GM04504 (cell line): ENCODE measurements at places on chromosomes 6 and 20.

- no peak for DNase-seq
Observed at GRCh38 chr6:53432318-53433161, 83.8 kb upstream of the ELOVL5 start.

DNA sequence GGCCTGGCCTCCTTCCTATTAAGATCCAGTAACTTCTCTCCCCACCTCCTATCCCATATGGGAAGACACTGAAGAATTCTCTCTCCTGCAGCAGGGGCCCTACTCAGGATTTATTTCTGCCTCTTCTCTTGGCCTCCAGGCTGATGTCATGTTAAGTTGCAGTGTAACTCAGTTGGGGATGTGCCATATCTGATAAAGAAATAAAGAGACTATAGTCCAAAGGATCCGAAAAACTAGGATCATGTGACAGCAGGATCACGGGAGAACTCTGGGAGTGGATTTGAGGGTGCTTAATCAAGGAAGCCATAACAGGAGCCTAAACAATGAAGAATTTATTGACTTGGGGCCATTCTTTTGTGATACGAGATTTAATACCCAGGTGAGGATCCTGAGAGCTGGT is 38.5 kb upstream of the TGM6 start:
- no peak for DNase-seq

GRCh38 chr6:151034825-151035781 is 169.6 kb downstream of the MTHFD1L start:
- no peak for DNase-seq

DNA sequence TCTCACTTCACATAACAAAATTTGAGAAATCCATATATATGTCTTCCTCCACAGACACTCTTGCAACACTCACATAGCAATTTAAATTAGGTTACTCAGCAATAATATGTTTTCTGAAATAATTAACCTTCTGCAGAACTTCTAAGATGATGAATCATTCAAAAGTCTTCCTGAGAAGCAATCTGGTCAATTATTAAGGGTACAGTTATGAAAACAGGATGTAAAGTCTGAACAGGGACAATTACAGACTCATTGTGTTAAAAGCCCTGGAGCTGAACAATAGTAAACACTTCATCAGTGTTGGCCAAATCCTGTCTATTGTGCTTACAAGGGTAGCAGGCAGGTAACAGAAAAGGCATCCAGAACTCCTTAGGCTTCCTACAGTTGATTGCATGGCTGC is 75.4 kb downstream of the FILIP1 start:
- DNase-seq = no peak

DNA sequence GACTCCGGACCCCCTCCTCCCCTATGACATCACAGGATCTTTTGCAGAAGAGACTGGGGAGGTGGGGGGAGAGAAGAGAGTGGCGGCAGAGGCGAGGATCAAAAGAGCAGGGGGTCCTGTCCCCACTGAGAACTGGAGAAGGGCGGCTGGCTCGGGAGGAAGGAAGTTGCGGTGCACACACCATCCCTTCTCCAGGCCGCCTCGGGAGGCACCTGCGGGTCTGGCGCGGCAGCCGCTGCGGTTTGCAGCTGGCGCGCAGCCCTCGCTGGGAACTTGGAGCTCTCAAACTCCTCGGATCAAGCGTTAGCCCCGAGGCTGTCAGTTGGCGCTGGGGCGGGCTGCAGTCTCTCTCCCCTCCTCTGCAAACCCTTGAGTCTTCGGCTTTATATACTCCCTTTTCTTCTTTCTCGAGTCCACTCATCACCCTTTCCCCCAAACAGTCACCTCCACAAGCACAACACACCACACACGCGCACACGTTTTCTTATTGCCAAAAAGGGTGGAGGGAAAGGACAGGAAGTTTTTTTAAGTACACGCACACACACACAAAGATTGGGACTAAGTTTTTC is 180.7 kb downstream of the TBXT start:
- DNase-seq = no peak

- DNase-seq = no peak
Observed at GRCh38 chr6:170456886-170457698, 96.0 kb downstream of the PSMB1 start.

DNA sequence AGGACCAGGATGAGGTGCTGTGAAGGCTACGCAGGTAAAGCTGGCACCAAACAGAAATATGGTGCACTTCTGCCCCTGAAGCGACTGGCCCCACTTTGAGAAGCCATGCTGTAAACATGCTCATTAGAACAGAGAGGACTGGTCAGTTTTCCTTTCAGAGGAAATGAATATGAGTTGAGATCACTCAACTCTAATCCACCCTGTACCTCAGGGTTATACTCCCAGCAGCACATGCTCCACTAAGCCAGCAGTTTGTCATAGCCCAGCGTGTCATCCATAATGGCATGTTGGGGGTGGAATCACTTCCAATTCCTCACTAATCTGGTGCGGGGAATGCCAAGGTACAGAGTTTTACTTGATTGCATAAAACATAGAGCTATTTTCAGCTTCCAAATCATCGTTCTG is 98.1 kb downstream of the HIVEP2 start:
- DNase-seq = peak; percentile 90

GRCh38 chr6:28863604-28864325 is 60.0 kb downstream of the TRIM27 start:
- peak; percentile 38 for DNase-seq

DNA sequence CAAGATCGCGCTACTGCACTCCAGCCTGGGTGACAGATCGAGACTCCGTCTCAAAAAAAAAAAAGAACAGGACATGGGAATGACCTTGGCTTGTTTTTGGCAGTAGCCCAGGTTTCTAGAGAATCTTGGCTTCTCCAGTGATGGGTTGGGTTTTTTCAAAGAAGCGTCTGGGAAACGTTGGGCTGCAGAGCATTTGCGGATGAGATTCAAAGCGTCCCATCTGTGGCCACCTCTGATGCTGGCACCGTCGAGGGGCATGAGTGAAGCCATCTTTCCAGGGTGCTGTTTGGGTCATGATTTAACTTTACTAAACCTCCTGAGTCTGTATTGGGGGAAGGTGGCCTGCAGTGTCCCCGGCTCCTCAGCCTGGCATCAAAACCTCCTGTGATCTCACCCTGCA is 43.2 kb upstream of the SRF start:
- no peak for DNase-seq

- no peak for DNase-seq
Observed at GRCh38 chr6:106113256-106113959, 27.3 kb downstream of the PRDM1 start.

DNA sequence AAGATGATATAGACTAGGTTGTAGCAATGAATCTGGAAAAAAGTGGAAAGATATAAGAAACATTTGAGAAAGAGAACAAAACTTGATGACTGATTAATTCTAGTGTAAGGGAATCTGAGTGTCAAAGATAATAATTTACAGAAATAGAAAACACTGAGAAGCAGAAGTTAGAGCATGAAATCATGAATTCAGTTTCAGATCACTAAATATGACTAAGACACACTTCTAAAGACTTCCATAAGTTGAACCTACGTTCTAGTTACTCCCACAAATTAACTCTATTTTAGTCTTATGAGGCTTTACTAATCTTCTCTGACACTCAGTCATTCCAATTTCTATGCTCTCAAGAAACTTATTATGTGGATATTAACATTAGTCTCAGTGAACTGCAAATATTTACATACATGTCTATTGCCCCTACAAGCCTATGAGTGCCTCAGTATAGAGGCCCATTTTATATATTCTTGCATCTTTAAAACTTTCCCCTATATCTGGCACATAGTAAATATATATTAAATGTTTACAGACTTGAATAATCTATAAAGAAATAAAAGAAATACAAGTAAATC is 30.4 kb downstream of the IBTK start:
- no peak for DNase-seq

GRCh38 chr6:118894425-118895260 is 691 bp downstream of the ASF1A start:
- peak; percentile 58 for DNase-seq

DNA sequence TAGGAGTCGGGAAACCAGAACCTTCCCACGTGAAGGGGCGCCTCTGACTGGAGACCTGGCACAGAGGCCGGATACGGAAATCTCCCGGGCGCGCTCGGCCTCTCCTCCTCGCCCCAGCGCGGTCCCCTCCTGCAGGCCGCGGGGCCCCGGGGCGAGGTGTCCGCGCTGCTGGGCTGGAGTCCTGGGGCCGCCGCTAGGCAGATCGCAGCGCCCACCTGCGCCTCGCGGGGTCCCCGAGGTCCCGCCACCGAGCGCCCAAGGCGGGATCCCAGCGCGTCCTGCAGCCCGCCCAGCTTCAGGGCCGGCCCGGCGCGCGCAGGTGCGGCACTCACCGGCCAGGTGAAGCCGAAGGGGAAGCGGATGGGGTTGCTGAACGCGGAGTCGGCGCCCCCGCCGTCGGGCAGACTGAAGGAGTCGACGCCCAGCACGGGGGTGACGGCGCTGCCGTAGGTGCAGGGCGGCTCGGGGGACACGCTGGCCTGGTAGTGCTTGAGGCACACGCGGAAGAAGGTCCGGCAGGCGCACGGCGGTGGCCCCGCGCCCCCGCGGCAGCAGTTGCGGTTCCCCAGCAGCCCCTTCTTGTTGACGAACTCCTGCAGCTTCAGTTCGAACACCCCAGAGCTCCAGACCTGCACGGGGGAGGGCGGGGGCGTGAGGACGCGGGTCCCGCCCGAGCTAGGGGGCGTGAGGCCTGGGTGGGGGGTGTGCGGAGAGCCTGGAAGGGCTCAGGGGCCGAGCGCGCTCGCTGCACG is 1.5 kb downstream of the DLL1 start:
- DNase-seq = no peak

DNA sequence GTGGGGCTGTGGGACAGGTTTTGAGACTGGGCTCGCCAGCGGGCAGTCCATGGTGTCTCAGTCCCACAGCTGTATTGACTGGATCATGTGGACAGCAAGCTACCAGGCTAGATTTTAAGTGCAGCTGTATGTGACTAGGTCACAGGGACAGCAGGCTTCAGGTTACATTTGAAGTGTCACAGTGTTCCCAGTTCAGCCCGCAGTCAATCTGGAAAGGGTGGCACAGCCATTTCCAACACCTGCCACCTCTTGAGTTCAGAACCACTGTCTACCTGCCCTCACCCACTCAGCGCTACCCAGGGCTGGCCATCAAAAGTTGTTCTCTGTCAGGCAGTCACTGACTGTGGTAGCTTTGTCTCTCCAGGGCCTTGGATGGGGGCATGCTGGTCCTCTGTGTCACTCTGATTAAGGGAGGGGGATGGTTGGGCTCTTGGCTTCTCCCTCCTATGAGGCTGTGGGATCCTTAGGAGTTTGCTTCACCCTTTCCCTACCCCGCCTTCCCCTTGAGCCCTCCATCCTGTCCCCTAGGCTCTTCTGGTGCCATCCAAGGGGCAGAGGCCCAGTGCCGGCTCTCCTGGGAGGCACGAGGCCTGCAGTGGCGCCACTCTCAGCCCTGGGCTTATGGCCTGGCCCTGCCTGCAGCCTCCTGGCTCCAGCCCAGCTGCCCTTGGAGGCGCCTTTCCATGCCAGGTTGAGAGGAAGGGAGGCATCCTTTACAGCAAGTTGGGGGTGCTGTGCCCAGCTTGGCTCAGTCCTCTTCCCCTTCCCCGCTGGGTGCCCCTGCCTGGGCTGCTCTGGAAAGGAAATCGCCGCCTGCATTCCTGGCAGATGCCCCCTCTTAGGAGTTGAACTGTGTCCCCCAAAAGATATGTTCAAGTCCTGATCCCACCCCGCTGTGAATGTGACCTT is 44.9 kb downstream of the PNLDC1 start:
- no peak for DNase-seq

DNA sequence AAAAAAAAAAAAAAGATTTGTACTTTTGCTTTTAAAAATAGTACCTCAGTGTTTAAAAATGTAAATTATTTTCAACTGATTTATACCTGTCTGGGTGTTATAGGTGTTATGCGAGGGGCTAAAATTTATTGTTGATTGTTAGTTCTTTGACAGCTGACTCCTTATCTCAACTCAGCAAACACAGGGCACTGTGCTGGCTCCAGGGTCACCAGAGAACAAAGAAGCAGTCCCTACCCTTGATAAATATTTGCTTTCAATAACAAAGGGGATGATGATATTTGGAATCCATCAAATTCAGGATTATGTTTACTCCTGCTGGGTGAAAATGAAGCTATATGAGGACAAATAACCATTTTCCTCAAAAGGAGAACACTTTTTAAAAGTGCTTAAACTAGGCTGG is 34.2 kb upstream of the KAT14 start:
- DNase-seq = no peak

- no peak for DNase-seq
Observed at GRCh38 chr20:57655809-57656155, 35.6 kb upstream of the ZBP1 start.

GRCh38 chr6:45590696-45591184 is 213.0 kb upstream of the SUPT3H start:
- DNase-seq = peak; percentile 24

- no peak for DNase-seq
Observed at GRCh38 chr6:168778201-168778600, 337.2 kb downstream of the SMOC2 start.

DNA sequence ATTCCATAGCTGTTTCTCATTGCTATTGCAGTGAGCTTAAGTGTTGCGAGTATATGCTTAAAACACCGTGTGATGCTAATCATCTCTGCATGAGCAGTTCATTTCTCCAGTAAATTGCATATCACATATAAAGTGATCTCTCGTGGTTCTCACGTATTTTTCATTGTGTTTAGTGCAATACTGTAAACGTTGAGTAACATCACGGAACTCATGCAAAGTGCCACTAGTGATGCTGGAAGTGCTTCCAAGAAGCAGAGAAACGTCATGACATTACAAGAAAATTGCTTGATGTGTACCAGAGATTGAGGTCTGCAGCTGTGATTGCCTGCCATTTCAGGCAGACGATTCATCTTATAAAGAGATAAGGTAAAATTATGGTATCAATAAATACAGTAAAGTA is 830.4 kb downstream of the GRIK2 start:
- no peak for DNase-seq

- DNase-seq = no peak
Observed at GRCh38 chr6:20653085-20653479, 118.8 kb downstream of the CDKAL1 start.

GRCh38 chr20:47524015-47524784 is 22.5 kb downstream of the NCOA3 start:
- DNase-seq = no peak
